ENCODE measurements at places on chromosomes 16 and 17.

DNA sequence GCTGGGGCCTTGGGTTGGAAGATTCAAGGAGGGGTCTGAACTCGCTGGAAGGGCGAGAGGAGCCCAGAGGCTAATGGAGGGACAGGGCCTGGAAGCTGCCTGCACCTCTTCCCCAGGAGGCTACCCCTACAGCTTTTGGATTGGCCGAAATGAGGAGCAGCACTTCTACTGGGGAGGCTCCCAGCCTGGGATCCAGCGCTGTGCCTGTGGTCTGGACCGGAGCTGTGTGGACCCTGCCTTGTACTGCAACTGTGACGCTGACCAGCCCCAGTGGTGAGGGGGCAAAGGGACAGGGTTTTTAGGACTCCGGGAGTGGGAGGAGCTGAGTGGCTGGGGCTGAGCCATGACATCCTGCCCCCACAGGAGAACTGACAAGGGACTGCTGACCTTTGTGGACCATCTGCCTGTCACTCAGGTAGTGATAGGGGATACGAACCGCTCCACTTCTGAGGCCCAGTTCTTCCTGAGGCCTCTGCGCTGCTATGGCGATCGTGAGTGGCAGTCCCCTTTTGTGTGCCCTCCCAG lies 8.8 kb downstream of the CNTNAP1 start:
- no peak for DNase-seq

DNA sequence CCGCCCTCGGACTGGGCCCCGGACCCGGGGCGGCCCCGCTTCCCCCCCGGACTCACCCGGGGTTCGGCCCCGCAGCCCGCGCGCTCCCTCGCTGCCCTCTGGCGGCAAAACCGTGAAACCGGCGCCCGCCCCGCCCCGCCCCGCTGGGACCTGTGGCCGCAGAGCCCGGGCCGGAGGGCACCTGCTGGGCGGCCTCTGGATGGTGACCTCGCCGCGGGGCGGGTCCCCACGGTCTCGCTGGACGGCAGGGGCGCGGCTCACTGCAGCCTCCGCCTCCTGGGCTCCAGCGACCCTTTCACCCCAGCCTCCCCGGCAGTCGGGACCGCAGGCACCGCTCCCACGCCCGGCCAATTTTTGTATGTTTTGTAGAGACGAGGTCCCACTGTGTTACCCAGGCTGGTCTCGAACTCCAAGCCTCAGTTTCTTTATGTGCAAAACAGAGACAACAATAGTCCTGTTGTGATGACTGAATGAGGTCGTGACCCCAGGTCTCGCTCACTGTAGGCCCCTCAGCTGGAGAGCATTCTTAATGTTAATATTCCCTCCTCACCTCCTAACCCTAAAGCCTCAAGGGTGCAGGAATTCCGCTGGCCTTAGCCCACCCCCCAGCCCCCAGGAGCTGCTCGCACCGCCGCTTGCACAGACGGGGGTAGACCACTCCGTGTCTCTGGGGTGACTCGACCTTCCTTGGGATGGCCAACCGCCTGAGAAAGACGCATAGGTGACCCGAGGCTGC lies 33.7 kb upstream of the RPH3AL start:
- DNase-seq = peak; percentile 34

GRCh38 chr17:17421346-17422216 lies 55.2 kb upstream of the MED9 start:
- no peak for DNase-seq

DNA sequence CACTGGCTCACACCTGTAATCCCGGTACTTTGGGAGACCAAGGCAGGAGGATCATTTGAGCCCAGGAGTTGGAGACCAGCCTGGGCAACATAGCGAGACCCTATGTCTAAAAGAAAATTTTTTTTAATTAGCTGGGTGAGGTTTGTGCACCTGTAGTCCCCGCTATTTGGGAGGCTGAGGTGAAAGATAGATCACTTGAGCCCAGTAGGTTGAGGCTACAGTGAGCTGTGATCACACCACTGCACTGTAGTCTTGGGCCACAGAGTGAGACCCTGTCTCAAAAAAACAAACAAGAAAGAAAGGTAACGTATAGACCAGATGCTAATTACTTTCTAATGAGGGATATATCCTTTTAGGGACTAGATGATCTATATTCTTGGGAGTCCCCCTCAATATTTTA lies 8.1 kb downstream of the NOL11 start:
- no peak for DNase-seq

DNA sequence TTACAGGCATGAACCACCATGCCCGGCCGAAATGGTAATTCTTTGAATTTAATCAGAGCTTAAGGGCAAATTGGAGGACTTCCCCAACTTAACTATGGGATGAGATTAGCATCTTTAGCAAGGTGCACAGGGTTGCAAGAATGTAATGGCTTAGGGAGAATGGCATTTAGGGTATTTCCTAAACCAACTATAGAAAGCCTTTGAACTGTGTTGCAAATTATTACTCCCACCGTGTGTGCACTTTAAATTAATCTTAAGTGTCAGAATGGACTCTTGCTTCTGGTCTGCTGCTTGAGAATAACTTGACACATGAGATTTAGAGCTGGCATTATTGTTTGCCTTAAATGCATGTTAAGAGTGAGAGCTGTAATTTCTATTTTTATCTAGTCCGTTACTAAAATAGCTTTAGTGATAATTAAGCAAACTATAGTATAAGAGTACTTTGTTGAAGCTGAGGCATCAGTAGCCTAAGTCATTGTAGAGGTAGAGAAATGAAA lies 59.8 kb downstream of the TUBD1 start:
- no peak for DNase-seq

- peak; percentile 96 for DNase-seq
These were observed 4.1 kb downstream of the MGAT5B start for GRCh38 chr17:76872221-76872873.

- no peak for DNase-seq
These were observed 3.3 kb upstream of the CES1 start for GRCh38 chr16:55836158-55836611.

GRCh38 chr17:56880133-56880532 lies 33.7 kb downstream of the TRIM25 start:
- DNase-seq = no peak

DNA sequence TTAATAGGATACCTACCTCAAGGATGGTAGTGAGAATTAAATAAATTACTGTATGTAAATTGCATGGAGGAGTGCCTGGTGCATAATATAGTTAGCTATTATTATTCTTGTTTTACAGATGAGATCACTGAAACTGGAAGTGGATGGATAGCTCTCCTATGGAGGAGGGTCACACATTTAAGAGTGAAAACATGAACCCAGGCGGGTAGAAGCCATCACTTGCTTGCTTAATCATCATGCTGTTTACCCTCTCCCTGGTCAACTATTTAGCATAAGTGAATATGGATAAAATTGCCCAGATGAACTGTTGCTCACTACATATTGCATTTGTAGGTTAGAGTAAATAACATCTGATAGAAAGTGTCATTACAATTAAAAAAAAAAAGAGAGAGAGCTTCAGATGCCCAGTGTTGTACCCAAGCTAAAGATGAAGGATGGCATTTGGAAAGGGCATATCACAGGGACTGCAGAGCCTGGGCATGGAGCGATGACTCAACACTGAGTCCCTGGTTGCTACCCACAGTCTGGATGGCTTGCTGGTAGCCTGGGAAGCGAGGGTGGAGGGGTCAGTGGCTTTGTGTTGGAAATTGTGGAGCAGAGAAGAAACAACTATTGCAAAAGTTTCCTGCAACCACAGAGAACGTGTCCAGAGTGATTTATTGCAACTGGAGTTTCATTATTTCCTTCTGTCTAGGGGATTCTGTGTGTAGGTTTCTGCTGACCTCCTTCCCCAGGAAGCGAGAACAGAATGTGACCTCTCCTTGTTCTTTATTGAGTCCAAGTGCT lies 414.4 kb downstream of the SHISA9 start:
- peak; percentile 6 for DNase-seq

GRCh38 chr17:2704031-2704889 lies 7.3 kb downstream of the CLUH start:
- no peak for DNase-seq

- no peak for DNase-seq
These were observed 168.8 kb downstream of the AATF start for GRCh38 chr17:37117373-37118142.

GRCh38 chr16:49504626-49505025 lies 131.0 kb downstream of the C16orf78 start:
- no peak for DNase-seq

DNA sequence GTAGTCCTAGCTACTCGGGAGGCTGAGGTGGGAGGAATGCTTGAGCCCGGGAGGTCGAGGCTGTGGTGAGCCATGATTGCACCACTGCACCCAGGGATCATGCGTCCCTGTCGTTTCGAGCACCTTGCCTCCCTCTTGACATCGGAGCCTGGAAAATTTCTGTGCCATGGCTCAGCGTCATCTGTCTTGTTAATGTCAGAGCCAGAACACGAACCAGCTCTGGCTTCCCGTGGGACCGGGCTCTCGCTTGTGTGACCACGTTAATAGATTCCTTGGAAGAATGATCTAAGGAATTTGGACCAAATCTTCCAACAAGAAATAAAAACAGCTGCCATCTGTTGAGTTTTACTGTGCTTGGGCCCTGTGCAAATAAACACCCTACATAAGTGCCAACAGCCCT lies 117.7 kb downstream of the ABCC1 start:
- peak; percentile 12 for DNase-seq

DNA sequence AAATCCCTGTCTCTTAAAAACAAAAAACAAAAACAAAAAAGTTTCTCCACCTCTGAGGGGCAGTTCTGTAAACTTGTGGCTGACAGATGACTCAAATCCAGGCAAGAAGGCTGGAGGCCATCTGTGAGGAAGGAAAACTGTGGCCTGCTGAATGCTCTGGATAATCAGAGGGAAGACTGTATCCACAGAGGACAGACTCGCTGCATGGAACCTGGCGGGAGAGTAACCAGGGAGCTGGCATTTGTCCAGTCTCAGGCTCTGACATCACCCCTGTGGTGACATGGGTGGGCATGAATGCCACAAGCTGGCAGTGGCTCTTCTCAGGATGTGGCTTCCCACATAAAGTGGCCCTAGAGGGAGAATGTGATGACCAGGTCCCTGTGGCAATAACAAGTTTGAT lies 2.8 kb upstream of the KSR1 start:
- no peak for DNase-seq

- DNase-seq = no peak
These were observed 445.6 kb upstream of the CA10 start for GRCh38 chr17:52604105-52604504.

DNA sequence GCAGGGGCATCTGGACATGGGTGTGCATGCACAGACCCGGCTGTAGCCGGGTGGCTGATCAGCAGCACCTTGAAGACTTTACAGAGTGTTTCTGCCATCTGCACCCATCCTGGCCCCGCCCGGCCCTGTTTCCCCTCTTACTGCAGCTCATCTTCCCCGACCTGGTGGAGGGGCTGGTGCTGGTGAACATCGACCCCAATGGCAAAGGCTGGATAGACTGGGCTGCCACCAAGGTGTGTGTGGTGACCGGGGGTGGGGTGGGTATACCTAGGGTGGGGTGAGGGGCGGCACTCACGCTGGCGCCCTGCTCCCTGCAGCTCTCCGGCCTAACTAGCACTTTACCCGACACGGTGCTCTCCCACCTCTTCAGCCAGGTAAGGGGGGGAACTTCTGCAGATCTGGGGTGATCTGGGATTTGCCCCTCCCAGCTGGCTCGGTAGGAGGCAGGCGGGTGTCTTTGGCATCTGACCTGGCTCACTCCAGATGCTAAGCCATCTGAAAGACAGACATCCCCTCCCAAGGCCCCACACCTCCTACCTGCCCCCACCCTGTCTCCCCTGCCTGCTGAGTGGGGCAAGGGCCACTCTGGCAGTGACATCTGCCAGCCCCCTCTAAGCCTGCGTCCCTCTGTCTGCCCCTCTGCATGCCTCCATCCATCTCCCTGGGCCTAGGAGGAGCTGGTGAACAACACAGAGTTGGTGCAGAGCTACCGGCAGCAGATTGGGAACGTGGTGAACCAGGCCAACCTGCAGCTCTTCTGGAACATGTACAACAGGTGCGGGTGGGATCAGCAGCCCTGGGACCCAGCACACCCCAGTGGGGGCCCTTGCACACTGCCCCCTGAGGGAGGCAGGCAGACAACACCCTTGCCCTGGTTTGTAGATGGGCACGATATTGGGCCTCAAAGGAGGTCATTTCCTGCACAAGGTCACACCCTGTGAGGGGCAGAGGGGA lies 6.6 kb downstream of the NDRG4 start:
- DNase-seq = no peak

- DNase-seq = peak; percentile 34
These were observed 901 bp upstream of the HEATR6 start for GRCh38 chr17:60079401-60080243.

GRCh38 chr17:62899361-62899760 lies 66.7 kb upstream of the TANC2 start:
- DNase-seq = no peak

DNA sequence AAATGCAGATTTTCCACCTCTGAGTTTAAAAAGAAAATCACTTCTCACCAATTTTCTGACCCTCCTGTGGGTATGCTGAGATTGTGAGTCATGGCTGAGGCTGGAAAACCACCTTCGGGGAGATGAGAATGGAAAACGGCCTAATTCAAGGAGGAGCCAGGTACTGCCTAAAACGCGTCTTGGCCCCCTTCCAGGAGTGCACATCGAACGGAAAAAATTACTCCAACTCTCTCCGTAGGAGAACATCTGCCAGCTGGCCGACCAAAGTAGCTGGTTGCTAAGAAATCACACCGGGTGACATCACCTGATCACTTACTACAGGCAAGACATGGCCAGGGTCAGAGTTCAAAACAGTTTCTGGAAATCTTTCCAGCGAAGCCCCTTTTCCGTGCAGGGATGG lies 107.6 kb downstream of the ZNF423 start:
- DNase-seq = no peak

- DNase-seq = peak; percentile 63
These were observed 2.6 kb downstream of the ABR start for GRCh38 chr17:1177016-1177700.

DNA sequence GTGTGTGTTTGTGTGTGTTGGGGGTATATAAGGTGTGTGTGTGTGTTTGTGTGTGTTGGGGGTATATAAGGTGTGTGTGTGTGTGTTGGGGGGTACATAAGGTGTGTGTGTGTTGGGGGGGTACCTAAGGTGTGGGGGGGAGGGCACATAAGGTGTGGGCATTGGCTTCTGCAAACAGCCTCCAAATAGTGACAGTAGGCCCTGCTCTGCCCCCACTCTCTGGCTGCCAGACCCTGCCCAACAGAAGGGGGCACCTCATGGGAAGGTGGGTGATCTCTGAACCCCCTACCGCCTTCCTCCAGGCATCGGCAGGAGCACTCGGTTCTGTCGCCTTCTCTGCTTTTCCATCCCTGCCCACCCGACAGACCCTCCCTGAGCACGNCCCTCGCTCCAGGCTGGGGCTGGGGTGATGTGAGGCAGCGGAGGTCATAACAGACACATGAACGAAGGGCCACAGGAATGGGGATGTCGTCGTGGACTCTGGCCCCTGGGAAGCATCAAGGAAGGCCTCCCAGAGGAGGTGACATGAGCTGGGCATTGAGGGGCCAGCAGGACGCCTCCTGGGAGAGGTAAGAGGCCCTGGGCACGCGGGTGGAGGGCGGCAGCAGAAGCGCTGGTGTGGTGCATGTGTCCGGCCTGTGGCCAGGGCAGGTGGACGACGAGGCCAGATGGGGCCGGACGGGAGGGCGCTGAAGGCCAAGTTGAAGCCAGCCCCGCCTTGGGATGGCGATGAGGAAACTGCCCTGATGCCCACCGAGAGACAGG lies 136.6 kb upstream of the RPH3AL start:
- peak; percentile 47 for DNase-seq

Measured in fibroblast of skin of back (primary cell).